ENCODE measurements at places on chromosomes 2 and 18.

- no peak for DNase-seq
Observed at GRCh38 chr18:34738175-34738894, 28.2 kb downstream of the DTNA start.

GRCh38 chr2:147456779-147457178 is 388.1 kb upstream of the ACVR2A start:
- DNase-seq: no peak

GRCh38 chr2:178377046-178377445 is 73.9 kb downstream of the PRKRA start:
- DNase-seq: no peak

DNA sequence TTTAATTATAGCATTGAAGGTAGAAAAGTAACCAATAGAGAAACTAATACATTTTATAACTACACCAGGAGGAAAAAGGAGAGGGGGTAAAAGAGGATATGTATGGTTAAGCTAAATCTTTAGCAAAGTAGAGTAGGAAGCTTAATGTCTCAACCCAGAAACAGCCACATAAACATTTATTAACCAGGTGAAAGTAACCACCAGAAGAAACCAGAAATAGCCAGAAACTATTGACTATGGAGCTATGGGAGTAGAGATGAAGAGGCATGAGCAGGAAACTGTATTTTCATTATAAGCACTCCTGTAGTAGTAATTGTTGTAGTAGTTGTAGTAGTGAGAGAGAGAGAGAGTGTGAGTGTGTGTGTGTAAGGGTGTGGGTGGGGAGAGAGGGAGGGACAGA is 617.5 kb upstream of the CHAC2 start:
- no peak for DNase-seq

GRCh38 chr2:50538147-50538546 is 493.8 kb downstream of the NRXN1 start:
- DNase-seq: no peak

- DNase-seq: no peak
Observed at GRCh38 chr2:218944759-218945404, 14.6 kb upstream of the CDK5R2 start.

DNA sequence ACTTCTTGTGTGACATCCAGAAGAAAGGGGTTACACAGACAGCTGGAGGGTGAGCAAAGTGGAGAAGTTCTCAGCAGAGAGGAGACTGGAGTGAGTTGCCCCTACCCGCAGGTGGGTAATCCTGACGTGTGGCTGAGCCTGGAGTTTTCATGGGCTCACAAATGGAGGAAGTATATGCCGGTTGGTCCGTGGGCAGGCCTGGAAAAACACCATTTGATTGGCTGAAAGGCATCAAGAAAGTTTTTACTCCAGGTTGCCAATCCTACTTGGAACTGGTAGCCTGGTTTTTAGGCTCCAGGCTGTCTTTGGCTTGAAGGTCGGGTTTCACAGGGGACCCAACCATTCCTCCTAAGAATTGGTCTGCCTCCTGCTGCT is 1177.4 kb upstream of the LRRTM1 start:
- DNase-seq: no peak

- DNase-seq: no peak
Observed at GRCh38 chr2:69514819-69515218, 77.6 kb upstream of the NFU1 start.

DNA sequence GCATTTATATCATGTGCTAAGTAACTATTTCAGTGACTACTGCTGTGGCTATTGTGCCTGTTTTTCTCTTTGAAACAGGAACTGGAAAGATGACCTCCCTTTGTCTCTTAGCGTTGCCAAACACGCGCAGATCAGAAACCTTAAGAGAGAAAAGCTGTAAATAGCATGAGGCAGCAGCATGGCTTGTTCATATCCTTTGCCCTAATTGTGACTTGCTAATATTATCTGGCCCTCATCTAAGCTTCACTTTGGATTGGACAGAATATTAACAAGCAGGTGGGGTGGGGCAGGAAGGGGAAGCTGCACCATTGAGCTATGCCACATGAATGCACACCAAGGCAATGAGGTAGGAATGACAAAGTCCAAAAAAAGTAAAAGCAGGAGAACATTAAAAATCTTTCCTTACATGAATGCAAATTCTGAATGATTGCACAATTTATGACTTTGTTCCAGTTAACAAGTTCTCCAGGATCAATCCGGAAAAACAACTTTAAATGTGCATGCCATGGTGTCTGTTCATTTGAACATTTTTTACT is 128.4 kb downstream of the IRS1 start:
- no peak for DNase-seq

GRCh38 chr2:109164739-109165221 is 35.8 kb downstream of the SH3RF3 start:
- DNase-seq: no peak

DNA sequence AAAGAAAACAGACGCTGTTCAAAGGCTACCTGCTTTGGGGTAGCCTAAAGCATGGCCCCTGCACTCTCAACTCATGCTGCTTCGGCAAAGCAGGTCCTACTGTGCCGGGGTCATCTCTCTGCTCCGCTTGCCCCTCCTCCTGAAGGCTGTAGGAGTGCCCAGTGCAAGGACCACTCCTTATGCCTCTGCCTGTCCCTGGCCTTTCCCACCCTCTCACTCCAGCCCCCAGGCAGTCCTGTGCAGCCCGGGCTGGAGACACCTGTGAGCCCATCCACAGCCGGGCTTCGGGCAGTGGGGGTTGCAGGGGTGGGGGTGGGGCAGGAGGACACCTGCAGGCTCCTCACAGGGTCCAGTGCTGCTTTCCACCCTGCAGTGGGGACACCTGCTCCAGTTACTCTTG is 69.1 kb downstream of the ACKR3 start:
- DNase-seq: no peak

- no peak for DNase-seq
Observed at GRCh38 chr2:96874198-96874831, 4.4 kb upstream of the SEMA4C start.

- no peak for DNase-seq
Observed at GRCh38 chr2:1308678-1309077, 104.6 kb upstream of the TPO start.

Measured in activated CD4-positive, CD25-positive, alpha-beta regulatory T cell treated with anti-CD3 and anti-CD28 coated beads, Interleukin-2, amount 50 U/mL, for 72 hours (primary cell).